ENCODE measurements at places on chromosomes 3 and 15. TPM values are rescaled to one million over a fixed set of nuclear protein-coding genes. Genes with fewer than 3 reads are reported as not detected.
A peak's percentile ranks its signal among the peaks of the same experiment; 100 is the strongest.

DNA sequence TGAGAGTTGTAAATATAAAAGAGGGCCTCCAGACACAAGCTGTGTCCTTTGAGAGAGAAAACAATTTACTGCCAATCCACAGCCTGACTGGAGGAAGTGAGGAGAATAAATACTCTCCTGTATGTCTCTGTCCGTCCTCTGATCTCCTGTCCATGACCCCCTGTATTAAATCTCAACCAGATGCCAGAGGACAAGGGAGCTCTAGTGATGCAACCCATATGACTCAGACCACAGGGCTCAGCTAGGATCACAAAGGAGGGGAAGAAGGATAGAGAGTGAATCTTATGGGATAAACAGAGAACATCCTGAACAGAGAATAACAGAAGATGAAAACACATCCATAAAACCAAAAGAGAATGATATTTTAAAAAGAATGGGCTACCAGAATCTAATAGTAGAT is 482.6 kb downstream of the PLOD2 start:
- H3K27ac ChIP-seq, result no peak overlapping the region
- no peaks in the 10 kb centered on the region for H3K36me3 ChIP-seq
- no peak overlapping the region for H3K4me3 ChIP-seq
- no peaks in the 10 kb centered on the region for H3K4me1 ChIP-seq
- no peaks in the 10 kb centered on the region for H3K27me3 ChIP-seq

BSN gene
- 0.15 TPM for total RNA-seq

- no peaks in the 10 kb centered on the region for H3K36me3 ChIP-seq
- peaks cover 2% of the 10 kb centered on the region for H3K27me3 ChIP-seq
- H3K27ac ChIP-seq, result no peak overlapping the region
- no peak overlapping the region for H3K4me3 ChIP-seq
- DNase-seq, result no peak
- peaks cover 21% of the 10 kb centered on the region for H3K4me1 ChIP-seq
Measured at GRCh38 chr3:72627271-72627670, 221.0 kb downstream of the SHQ1 start.

GRCh38 chr3:4532535-4533112 is 39.5 kb downstream of the ITPR1 start:
- H3K4me3 ChIP-seq, result no peak overlapping the region
- DNase-seq, result no peak
- no peaks in the 10 kb centered on the region for H3K27me3 ChIP-seq
- H3K4me1 ChIP-seq, result peaks cover 83% of the 10 kb centered on the region
- peaks cover 46% of the 10 kb centered on the region for H3K36me3 ChIP-seq
- H3K27ac ChIP-seq, result peak overlapping the region; percentile 24

GRCh38 chr3:111238885-111239284 is 167.3 kb downstream of the NECTIN3 start:
- no peak for DNase-seq
- no peak overlapping the region for H3K4me3 ChIP-seq
- H3K27ac ChIP-seq, result no peak overlapping the region
- peaks cover 3% of the 10 kb centered on the region for H3K4me1 ChIP-seq
- no peaks in the 10 kb centered on the region for H3K27me3 ChIP-seq

- H3K4me1 ChIP-seq, result no peaks in the 10 kb centered on the region
- H3K4me3 ChIP-seq, result no peak overlapping the region
- H3K36me3 ChIP-seq, result no peaks in the 10 kb centered on the region
- H3K27me3 ChIP-seq, result peaks cover 2% of the 10 kb centered on the region
- H3K27ac ChIP-seq, result no peak overlapping the region
Measured at GRCh38 chr3:69710153-69710977, 28.9 kb upstream of the MITF start.

DNA sequence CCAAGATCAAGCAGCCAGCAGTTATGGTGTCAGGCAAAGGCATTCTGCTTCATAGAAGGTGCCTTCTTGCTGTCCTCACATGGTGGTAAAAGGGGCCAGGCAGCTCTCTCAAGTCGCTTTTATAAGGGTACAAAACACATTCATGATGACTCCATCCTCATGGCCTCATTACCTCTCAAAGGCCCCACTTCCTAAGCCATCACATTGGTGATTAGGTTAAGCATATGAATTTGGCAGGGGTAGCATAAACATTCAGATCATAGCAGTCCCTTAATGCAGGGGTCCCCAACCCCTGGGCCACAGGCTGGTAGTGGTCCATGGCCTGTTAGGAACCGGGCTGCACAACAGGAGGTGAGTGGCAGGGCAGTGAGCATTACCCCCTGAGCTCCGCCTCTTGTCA is 42.8 kb downstream of the PRR23E start:
- DNase-seq, result no peak
- H3K4me3 ChIP-seq, result no peak overlapping the region
- H3K36me3 ChIP-seq, result no peaks in the 10 kb centered on the region

DNA sequence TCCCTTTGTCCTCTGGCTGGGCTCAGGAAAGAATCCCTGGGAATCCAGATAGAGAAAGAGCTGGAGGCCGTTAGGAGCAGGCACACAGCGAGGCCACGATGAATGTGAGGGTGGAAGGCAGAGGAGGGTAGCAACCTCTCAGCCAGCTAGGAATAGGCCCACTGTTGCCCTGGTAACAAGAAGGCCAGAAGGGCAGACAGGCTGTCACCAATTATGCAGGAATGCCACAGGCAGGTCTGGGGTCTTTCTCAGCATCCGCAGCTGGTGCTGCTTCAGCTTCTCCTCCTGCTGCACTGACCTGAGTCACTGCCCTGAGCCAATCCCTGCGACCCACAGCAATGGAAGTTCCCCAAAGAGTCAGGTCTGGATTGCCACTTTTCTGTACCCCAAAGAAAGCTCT is 62.8 kb upstream of the C3orf80 start:
- H3K36me3 ChIP-seq, result no peaks in the 10 kb centered on the region
- H3K4me1 ChIP-seq, result no peaks in the 10 kb centered on the region
- DNase-seq, result no peak
- H3K27me3 ChIP-seq, result peaks cover 4% of the 10 kb centered on the region

DNA sequence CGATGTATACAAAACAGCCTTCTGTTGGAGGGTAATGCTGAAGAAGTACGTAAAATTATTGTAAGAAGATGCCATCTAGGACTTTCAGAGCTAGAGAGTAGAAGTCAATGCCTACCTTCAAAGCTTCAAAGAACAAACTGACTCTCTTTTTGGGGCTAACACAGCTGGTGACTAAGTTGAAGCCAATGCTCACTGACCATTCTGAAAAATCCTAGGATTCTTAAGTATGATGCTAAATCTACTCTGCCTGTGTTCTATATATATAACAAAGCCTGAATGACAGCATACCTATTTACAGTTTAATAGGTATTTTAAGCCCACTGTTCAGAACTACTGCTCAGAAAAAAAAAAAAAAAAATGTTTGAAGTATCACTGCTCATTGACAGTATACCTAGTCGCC is 18.9 kb downstream of the ADPGK start:
- H3K4me1 ChIP-seq, result no peaks in the 10 kb centered on the region
- no peaks in the 10 kb centered on the region for H3K27me3 ChIP-seq
- peaks cover 92% of the 10 kb centered on the region for H3K36me3 ChIP-seq
- no peak overlapping the region for H3K4me3 ChIP-seq
- H3K27ac ChIP-seq, result no peak overlapping the region
- no peak for DNase-seq

DNA sequence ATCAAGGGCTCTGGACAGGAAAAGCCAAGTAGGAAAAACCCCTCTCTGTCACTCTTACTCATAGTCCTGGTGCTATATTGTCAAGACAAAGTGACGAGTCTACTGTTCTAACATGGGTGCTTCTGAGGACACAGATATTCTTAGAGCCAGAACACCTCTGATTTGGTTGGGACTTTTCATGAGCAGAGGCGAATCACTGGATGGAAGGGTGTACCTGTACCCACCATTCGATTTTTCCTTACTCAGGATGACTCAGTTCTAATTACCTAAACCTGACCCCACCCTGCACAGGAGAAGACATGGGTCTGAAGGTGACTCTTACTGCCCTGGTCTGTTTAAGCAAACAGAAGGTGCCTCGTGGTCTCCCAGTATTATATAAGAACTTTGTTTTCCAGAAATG is 58.5 kb downstream of the ABCC5 start:
- DNase-seq, result no peak
- H3K4me1 ChIP-seq, result no peaks in the 10 kb centered on the region
- H3K27ac ChIP-seq, result no peak overlapping the region
- peaks cover 35% of the 10 kb centered on the region for H3K36me3 ChIP-seq
- H3K27me3 ChIP-seq, result no peaks in the 10 kb centered on the region

GRCh38 chr3:192892981-192893700 is 24.5 kb downstream of the MB21D2 start:
- no peaks in the 10 kb centered on the region for H3K36me3 ChIP-seq
- peaks cover 8% of the 10 kb centered on the region for H3K27me3 ChIP-seq
- H3K4me1 ChIP-seq, result peaks cover 6% of the 10 kb centered on the region
- peak overlapping the region; percentile 32 for H3K4me3 ChIP-seq

DNA sequence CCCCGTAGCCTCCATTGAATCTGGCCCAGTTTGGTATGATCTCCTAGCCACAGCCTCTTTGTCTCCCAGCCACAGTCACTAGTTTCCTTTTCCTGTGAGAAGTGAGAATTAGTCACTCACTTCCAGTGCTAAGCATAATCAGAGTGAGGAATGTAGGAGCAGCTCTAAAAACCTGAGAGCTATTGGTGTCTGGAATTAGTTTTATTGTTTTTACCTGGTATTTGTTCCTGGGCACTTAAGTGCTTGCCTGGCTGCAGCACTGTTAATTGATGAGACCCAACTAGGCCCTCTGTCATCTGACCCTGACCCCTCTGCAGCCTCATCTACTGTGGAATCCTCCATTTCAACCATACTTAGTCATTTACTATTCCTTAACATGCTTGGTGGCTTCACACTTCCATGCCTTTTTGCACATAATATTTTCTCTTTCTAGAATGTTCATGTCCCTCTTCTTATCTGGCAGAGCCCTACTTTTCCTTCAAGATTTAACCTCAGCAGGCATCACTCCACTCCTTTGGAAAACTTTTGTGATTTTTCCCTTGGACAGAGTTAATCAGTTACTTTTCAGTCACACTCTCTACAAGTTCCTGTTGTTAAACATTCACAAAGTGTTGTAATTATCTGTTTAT is 48.8 kb downstream of the PDE8A start:
- DNase-seq, result no peak
- H3K4me1 ChIP-seq, result peaks cover 26% of the 10 kb centered on the region
- no peaks in the 10 kb centered on the region for H3K36me3 ChIP-seq
- no peak overlapping the region for H3K27ac ChIP-seq
- H3K27me3 ChIP-seq, result no peaks in the 10 kb centered on the region

DNA sequence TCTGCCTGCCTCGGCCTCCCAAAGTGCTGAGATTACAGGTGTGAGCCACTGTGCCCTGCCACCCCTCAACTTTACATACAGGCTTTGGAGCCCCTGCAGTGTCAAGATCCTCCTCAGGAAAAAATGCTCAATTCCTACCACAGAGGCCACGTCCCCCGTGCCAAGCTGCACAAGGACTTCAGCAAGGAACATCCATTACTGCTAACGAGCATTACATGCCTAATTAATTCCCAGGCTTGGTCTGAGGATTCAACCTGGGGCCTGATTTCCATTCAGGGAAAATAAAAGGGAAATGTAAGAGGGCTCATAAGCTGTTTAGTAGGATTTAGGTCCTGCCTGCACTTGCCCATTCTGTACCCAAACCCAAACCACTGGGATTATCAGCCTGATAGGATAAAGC is 161.4 kb downstream of the RAB11A start:
- no peak overlapping the region for H3K27ac ChIP-seq
- H3K4me1 ChIP-seq, result no peaks in the 10 kb centered on the region
- DNase-seq, result no peak
- peaks cover 19% of the 10 kb centered on the region for H3K27me3 ChIP-seq

DNA sequence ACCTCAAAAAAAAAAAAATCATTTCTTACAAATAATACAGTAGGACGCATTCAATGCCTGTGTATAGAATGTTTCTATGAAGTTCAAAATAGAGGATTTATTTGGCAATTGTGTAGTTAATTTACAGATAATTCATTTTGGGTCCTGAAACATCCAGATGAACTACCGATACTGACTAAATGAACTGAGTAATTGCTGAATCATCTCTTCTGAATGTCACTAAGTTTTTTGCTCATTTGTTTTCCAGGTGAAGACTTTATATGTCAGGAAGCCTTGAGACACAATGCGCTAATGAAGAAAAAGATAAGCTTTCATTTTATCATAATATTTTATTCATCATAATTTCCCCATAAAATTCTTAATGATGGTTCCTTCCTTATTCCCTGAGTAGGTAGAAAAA is 39.7 kb downstream of the PCOLCE2 start:
- H3K4me3 ChIP-seq, result no peak overlapping the region
- H3K27ac ChIP-seq, result no peak overlapping the region
- H3K27me3 ChIP-seq, result no peaks in the 10 kb centered on the region
- no peak for DNase-seq
- H3K36me3 ChIP-seq, result no peaks in the 10 kb centered on the region

DNA sequence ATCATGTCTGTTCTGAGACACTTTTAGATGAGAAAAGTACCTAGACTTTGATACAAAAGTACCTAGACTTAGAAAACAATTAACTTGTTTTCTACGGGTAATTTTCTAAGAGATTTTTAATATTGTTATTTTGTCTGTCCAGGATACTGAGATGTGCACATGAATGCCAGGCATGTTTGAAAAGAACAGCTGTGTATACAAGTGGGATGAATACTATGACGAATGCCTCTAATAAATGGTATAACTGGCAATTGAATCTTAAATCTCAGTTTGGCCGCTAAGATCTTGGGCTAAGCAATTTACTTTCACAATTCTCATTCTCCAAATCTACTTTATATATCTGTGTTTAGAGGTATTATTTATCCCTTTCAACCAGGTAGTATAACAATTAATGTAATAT is 207.4 kb downstream of the CBLB start:
- DNase-seq, result no peak
- H3K4me3 ChIP-seq, result no peak overlapping the region
- H3K36me3 ChIP-seq, result peaks cover 53% of the 10 kb centered on the region

DNA sequence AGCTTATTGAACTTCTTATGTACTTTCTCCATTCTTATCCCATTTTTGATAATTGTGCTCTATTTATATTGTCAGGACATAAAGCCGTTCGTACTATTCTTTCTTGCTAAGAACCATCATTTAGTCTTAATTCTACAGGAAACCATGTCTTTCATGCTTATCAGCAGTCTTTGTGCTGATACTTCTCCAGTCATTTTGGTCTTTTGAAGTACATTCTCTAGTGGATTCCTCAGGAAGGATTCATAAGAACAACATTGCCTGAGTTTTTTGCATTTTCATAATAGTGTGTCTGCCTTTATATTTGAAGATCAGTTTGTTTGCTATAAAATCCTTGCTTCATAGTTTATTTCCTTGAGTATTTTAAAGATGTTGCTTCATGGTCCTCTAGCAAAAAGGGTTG is 126.6 kb upstream of the NEO1 start:
- H3K27me3 ChIP-seq, result peaks cover 28% of the 10 kb centered on the region
- no peak overlapping the region for H3K4me3 ChIP-seq
- no peak overlapping the region for H3K27ac ChIP-seq
- H3K36me3 ChIP-seq, result no peaks in the 10 kb centered on the region

HTR3C gene
- total RNA-seq, result not detected

GRCh38 chr3:114389156-114389555 is 95.3 kb downstream of the TIGIT start:
- no peaks in the 10 kb centered on the region for H3K27me3 ChIP-seq
- H3K4me3 ChIP-seq, result no peak overlapping the region
- H3K27ac ChIP-seq, result no peak overlapping the region
- H3K36me3 ChIP-seq, result peaks cover 36% of the 10 kb centered on the region

GRCh38 chr15:93330912-93331544 is 242.0 kb upstream of the RGMA start:
- no peak overlapping the region for H3K4me3 ChIP-seq
- no peaks in the 10 kb centered on the region for H3K36me3 ChIP-seq
- peaks cover 26% of the 10 kb centered on the region for H3K27me3 ChIP-seq
- H3K4me1 ChIP-seq, result no peaks in the 10 kb centered on the region
- no peak overlapping the region for H3K27ac ChIP-seq
